ENCODE measurements at places on chromosomes 5 and 9.

DNA sequence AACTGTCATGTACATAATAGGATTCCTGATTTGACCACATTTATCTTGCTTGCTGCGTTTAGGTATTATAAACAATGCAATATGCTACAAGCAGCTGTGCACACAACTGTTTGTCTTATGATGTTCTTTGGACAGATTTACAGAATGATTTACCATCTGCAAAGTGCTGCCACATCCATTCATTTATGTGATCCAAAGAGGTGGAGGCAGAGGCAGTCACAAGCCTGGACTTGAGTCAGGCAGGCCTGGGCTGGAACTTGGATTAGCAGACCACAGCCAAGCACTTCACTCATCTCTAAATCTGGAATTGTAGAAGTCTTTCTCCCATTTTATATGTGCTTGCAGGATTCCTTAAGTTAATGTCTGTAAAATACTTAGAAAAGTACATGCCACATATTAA, 149.0 kb downstream of the INSYN2B start:
- no peak for DNase-seq

GRCh38 chr9:117839862-117840261, 135.7 kb downstream of the TLR4 start:
- DNase-seq = no peak

- no peak for DNase-seq
Observed at GRCh38 chr9:124754289-124754688, 16.8 kb downstream of the NR6A1 start.

GRCh38 chr9:110451726-110452125, 114.1 kb upstream of the TXNDC8 start:
- no peak for DNase-seq

GRCh38 chr9:123331346-123332060, 24.5 kb upstream of the CRB2 start:
- no peak for DNase-seq

Measured in stimulated activated CD8-positive, alpha-beta memory T cell treated with anti-CD3 and anti-CD28 coated beads, Interleukin-15, amount 100 ng/mL, for 4 hours (primary cell).